ENCODE measurements at places on chromosomes 2 and 18.

- no peak for DNase-seq
Observed at GRCh38 chr2:10232096-10232815, 70.4 kb upstream of the HPCAL1 start.

- DNase-seq = no peak
Observed at GRCh38 chr2:207092818-207093217, 72.9 kb downstream of the KLF7 start.

GRCh38 chr2:128458505-128458904, 139.8 kb upstream of the HS6ST1 start:
- no peak for DNase-seq

GRCh38 chr2:218229239-218229638, 12.2 kb downstream of the ARPC2 start:
- no peak for DNase-seq

GRCh38 chr2:166373951-166374350, 1.8 kb downstream of the SCN9A start:
- no peak for DNase-seq

DNA sequence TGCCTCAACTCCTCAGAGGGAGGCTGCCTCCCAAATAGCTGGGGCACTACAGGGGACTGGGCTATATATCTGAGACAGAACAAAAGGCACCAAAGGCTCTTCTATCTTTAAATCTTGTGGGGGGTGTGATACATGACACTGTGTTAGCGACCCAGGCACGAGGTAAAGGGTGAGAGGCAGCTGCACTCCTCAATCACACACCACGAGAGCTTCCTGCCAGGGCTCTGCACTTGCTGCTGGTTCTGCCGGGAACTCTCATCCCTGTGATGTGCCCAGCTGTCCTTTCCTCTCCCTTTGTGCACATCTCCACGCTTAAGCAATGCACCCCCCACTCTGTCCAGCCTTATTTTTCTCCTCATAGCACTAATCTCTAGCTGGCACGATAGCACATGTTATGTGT, 32.4 kb downstream of the NPC1 start:
- DNase-seq = no peak

DNA sequence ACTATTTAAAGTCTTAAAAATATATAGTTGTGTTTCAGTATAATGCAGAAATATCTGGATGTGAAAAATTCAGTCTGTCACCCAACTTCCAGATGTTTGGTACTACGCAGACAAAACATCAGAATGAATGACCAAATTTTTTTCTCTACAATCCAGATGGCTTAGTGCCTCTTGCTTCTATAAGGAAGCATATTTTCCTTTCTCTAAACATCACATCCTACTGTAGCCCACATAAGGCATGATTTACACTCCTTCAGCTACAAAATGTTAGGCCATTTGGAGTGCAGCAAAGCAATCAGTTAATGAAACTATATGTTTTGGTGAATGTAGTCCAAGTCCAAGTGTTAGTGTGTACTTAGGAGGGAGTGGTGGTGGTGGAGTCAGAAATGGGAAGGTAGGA, 162.9 kb upstream of the SIX2 start:
- no peak for DNase-seq

DNA sequence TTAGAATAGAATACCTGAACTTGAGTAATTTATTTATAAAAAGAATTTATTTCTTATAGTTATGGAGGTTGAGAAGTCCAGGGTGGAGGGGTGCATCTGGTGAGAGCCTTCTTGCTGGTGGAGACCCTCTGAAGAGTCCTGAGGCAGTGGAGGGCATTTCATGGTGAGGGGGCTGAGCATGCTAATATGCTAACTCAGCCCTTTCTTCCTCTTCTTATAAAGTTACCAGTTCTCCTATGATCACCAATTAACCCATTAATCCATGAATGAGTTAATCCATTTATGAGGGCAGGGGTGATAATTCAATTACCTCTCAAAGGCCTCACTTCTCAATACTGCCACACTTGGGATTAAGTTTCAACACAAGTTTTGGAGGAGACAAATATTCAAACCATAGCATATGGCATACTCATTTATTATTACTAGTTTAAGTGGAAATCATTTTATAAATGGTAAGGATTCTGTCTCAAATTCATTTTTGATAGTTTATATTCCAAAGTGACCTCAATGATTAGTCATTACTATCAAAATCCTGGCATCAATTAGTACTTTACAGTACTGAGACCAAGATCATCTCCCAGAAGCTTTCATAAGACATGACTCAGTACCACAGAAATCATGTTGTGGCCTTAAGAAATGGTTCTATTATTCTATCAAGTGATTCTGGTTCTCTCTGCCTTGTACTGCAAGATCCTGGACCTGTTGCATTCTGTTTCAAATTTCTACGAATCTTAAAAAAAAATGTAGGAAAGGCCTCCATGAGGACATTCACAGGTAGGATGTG, 5.5 kb downstream of the ZNF396 start:
- DNase-seq = no peak

DNA sequence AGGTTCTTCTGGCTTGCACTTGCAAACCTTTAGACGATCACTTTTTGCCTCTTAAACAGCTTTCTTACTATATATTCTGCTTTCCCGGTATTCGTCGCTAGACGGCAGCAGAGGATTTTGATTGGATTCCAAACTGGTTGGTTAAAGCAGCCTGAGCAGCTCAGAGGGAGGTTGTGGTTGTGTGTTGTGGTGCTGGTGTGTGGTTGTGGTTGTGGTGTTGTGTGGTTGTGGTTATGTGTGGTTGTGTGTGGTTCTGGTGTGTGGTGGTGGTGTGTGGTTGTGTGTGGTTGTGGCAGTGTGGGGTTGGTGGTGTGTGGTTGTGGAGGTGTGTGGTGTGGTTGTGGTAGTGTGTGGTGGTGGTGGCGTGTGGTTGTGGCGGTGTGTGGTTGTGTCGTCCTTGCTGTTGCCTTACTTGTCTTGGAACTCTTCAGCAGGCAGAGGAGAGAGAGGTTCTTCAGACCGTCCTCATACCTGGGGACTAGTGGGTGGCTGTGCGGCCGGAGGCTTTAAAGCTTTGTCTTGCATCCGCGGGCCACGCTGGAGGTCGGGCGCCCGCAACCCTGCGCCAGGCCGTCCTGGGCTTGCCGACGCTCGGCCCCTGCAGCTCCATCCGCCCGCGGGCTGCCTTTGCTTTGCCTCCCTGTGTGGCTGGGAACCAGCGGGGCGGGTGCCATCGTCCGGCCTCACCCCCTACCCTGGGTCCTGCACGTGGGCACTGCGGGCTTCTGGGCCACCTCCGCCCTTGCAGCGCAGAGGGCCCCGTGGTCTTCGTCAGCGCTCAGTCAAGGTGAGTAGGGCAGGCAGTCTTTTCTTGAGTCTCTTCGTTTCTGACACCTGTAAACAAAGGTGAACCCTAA, 190.8 kb downstream of the ARHGAP28 start:
- DNase-seq = peak; percentile 62

DNA sequence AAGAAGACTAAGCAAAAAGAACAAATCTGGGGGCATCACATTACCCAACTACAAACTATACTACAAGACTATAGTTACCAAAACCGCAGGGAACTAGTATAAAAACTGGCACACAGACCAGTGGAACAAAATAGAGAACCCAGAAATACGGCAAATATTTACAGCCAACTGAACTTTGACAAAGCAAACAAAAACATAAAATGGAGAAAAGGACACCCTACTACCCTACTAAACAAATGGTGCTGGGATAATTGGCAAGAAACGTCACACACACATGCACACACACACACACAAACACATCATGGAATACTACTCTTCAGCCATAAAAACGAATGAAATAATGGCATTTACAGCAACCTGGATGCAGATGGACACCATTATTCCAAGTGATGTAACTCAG, 53.3 kb downstream of the SESTD1 start:
- no peak for DNase-seq

GRCh38 chr2:167057446-167057845, 169.2 kb downstream of the XIRP2 start:
- no peak for DNase-seq

GRCh38 chr2:43080571-43081021, 145.8 kb downstream of the ZFP36L2 start:
- DNase-seq = no peak

- DNase-seq = no peak
Observed at GRCh38 chr2:54560146-54560881, 104.2 kb downstream of the SPTBN1 start.

DNA sequence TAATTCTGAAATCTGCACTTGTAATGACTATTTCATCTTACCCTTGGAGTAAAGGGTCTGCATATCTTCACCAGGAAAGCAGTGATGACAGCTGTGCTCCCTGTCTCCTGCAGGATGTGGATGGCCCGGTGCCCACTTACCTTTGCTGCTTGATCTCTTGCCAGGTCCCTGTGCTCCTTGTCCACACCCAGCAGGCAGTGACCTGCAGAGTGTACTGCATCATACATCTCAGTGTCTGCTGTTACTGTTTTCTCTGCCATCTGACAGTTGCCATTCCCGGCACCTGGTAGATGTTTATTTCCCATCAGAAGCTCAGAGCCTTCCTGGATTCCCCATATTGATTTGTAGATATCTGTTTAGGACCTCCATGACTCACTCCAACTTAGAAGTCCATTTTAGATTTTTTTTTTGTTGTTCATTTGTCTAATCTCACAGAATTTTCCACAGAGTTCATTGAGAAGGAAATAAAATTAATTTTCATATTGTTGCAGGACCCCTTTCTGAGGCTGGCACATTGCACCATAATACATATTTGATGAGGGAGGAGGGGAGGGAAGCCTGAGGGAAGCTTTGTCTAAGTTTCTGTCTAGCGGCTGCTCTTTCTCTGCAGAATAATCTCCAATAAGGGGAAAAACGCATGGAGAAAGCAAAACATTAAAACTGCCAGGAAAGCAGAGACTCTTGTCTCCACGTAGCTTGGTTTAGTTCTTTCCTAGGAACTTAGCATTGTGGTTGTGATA, 697.5 kb upstream of the RAB6C start:
- DNase-seq = peak; percentile 1

DNA sequence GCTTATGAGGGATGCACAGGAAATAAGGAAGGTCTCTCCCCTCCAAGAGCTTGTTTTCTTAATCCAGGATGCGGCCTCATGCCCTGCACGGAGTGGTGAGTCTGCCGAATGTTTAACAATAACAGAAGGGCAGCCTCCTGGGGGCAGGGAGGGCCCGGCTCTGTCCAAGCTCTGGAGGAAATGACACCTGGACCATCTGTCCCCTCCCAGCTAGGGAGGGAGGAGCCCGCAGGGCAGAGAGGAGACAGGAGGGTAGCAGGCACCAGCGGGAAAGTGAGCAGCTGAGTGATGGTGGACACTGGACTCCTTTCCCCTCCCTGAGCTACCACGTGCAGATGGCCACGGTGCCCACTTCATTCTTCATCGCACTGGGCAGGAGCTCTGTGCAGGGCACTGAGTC, 398.2 kb upstream of the MYT1L start:
- no peak for DNase-seq

GRCh38 chr2:162636206-162636728, 202.3 kb downstream of the KCNH7 start:
- DNase-seq = no peak

- DNase-seq = no peak
Observed at GRCh38 chr2:57407772-57408201, 638.8 kb upstream of the VRK2 start.

DNA sequence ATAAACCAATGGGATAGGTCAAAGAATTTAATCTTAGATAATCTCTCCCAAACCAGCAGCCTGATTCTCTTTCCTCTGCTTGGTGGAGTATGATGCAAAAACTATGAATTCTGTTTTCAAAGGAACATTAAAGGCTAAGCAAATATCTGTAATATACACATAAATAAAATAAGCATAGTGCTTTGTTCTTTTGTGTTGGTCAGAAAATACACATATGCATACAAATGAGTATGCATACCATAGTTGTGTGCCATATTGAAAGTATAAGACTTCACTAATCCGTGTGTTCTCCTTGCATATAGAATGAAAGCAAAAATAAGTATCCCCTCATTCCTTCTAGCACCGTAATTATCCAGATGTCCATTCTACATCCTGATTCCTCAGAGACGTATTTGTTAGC, 1949.7 kb upstream of the CELF4 start:
- no peak for DNase-seq

DNA sequence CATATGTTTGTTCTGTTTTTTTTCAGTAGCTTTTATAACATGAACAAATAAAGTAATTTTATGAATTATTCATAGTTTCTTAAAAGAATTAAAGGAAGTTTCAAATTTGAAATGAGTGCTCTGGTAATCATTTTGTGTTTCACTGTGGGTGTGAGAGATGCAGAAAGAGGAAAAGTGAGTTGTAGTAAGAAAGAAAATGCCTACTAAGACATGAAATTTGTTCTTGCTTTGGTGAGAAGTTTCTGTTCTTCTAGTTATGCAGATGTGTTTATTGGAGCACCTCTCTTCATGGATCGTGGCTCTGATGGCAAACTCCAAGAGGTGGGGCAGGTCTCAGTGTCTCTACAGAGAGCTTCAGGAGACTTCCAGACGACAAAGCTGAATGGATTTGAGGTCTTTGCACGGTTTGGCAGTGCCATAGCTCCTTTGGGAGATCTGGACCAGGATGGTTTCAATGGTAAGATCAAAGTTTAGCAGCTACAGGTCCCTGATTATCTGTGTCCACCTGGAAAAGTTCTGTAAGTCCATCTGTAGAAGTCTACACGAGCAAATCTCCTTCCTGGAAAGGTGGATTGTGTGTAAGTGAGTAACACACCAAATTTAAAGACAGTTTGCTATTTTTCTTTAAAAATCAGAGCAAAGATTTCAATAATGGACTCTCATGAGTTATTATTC, 51.4 kb downstream of the ITGAV start:
- no peak for DNase-seq

DNA sequence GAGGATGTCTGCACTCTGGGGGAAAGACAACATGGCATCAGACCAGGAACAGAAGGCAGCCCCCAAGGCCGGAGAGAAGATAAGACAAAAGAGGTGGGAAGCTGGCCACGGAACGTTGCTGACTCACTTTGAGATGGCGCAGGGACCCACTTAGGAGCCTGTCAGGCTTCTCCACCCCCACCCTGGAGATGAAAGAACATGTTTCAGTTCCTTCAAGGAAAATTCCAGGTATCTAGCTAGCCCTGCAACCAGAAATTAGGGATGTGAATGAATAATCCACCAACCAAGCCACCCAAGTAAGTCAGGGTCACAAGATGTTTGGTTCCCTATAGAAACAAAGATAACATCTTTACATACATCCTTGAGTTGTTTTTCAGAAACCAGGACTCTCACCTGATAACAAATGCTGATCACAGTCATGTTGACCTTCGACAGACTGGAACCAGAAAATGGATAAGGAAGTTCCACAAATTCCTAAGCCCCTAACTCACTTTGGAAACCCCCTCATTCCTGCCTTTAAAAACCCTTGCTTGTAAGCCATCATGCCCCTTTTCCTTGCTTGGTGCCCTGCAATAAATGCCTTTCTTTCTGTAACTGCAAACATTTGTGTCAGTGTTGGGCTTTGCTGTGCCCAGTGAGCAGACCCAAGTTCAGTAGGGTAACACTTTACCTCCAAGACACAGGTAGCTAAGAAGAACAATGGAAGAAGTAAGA, 31.9 kb downstream of the PSTPIP2 start:
- no peak for DNase-seq

DNA sequence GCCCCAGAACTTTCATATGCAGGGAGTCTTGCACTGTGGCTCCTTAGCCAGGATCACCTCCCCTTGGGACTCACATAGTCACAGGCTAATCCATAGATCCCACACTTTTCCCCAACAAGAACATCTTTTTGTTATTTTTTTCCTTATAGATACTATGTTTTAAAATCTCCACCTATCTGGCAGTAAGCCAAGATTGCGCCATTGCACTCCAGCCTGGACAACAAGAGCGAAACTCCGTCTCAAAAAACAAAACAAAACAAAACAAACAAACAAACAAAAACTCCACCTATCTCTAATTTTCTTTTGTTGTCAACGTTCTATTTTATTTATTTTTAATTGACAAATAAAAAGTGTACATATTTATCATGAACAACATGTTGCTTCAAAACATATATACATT, 141.7 kb downstream of the PDE11A start:
- DNase-seq = no peak

- no peak for DNase-seq
Observed at GRCh38 chr2:10312437-10312957, 9.8 kb downstream of the HPCAL1 start.
